ENCODE measurements at places on chromosomes 7 and 10.
A peak's percentile ranks its signal among the peaks of the same experiment; 100 is the strongest.

DNA sequence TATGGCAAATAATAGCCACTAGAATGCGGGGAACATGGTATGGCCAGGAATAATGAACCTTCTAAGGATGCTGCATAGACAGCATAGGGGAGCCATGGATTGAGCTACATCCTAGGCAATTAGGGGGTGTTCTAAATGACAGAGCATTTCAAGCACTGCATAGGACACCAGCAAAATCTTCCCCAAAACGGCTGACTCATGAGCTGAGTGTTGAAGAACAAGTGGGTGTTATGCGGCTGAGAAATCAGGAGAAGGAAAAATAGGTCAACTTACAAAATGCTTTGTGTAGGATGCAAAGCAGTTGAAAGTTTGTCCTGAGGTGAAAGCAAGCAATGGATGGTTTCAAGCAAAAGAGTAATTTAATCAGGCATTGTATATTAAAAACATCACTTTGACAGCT lies 1023.5 kb upstream of the C7orf33 start:
- DNase-seq: no peak

GRCh38 chr10:24255115-24255880 lies 46.4 kb downstream of the KIAA1217 start:
- DNase-seq: peak; percentile 38

DNA sequence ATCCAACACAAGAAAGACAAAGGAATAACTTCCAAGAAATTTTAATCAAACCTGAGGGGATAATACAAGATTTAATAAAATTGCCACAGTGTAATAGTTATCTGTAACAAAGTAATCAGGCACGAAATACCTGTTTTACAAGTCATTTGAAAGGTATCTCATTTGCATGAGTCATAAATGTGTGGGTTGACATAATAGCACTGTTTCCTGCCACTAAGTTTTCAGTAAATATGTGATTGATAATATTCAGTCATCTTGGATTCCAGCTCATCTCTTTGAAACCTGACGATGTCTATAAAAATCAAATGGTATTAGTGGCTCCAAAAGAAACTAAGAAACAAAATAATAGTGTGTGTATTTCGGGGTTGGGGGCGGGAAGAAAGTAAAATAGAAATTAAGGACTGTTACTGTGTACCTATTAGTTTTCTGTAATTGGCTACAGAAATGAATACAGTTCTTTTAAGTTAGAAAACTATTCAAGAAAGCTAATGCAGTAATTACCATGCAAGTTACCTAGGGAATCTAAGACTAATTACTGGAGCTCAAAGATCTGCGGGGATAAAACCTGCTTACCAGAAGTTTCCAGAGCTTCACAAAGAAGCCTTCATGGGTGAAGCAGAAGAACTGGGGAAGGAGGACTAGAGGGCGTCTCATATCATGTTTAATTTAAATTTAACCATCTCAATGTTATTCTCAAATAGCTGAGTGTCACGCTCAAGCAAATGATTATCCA lies 100.7 kb downstream of the ST8SIA6 start:
- peak; percentile 32 for DNase-seq

DNA sequence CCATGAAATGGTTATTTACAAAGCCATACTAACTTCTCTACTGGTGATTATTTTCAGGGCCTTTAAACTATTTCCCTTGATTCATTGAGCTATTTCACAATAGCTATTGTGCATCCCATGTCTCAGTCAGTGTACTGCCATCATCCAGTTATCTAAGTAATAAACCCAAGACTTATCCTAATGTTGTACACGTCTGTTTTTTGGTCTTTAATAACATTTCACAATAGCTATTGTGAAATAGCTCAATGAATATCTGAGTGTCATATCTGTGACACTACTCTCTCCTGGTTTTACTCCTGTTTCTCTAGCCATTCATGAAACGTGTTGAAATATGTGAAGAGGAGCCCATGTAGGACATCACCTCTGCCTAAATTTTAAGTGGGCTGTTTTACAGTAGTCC lies 36.5 kb upstream of the TMEM140 start:
- no peak for DNase-seq

All from NCI-H226 (cell line).